Upper lobe of left lung (tissue), 6 donors: ENCODE measurements at places on chromosomes 3 and 15. TPM values are rescaled to one million over a fixed set of nuclear protein-coding genes. Genes with fewer than 3 reads are reported as not detected.

The DNAH12 gene
- 0.94 TPM for total RNA-seq

The PLA2G4F gene
- total RNA-seq: 86.6 TPM

The SOX14 gene
- not detected for total RNA-seq

The ROBO2 gene
- 29.1 TPM for total RNA-seq

The PLA2G4D gene
- total RNA-seq: not detected
